Activated T-cell treated with anti-CD3 and anti-CD28 coated beads, Interleukin-2, amount 50 U/mL, for 1 hour (primary cell): ENCODE measurements at places on chromosomes 3 and 15.

GRCh38 chr3:143832433-143832832 lies 15.8 kb downstream of the SLC9A9 start:
- no peak for DNase-seq

- DNase-seq = no peak
Measured at GRCh38 chr3:158091531-158091930, 14.7 kb downstream of the SHOX2 start.

GRCh38 chr3:111864821-111865656 lies 6.0 kb downstream of the PHLDB2 start:
- DNase-seq = no peak

- no peak for DNase-seq
Measured at GRCh38 chr3:4848176-4848825, 130.9 kb upstream of the BHLHE40 start.

- DNase-seq = no peak
Measured at GRCh38 chr3:139762302-139762701, 84.5 kb upstream of the NMNAT3 start.

- no peak for DNase-seq
Measured at GRCh38 chr15:84648539-84648938, 5.5 kb downstream of the WDR73 start.

GRCh38 chr3:153277029-153277428 lies 115.0 kb downstream of the RAP2B start:
- no peak for DNase-seq

- no peak for DNase-seq
Measured at GRCh38 chr3:53083521-53083920, 37.6 kb upstream of the SFMBT1 start.

- peak; percentile 89 for DNase-seq
Measured at GRCh38 chr15:40357723-40358470, at the start of gene DISP2. Gene DISP2, plus strand, starts transcription at chr15:40358219. Its CDS starts 103 bp downstream, at chr15:40358322.

DNA sequence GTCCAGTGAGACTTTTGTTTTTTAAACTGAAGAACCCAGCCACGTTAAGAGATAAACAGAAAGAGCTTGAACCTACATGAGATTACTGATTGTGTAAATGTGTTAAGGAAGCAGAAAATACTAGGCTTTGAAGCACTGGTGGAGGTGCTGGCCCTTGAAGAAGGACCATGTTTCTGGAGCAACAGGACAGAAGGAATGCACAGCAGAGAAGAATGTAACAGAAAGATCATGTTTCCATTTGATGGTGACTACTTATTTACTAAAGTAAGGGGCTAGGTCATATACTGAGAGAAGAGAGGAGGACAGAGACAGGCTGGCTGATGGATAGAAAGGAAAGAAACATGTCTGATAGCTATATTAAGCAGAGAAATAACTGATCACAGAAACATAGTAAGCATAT lies 88.8 kb downstream of the CLASP2 start:
- DNase-seq = no peak

DNA sequence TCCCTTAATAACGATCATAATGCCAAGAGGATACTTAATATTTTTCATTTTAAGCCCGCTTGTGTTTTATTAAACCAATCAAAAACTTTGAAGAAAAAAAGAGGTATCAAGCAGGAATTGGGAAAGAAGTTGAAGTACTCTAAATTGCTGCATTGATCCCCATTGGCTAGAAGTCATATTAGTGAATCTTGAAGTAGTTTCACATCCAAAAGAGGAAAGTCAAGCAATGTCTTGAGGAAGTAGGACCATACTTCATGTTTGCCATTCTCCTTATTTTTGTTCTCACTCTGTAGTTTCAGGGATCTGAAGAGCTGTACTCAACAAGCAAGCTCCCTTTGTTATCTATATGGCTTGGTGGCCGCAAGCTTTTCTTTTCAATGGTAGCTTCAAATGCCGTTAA lies 2.2 kb downstream of the SCAANT1 start:
- no peak for DNase-seq

DNA sequence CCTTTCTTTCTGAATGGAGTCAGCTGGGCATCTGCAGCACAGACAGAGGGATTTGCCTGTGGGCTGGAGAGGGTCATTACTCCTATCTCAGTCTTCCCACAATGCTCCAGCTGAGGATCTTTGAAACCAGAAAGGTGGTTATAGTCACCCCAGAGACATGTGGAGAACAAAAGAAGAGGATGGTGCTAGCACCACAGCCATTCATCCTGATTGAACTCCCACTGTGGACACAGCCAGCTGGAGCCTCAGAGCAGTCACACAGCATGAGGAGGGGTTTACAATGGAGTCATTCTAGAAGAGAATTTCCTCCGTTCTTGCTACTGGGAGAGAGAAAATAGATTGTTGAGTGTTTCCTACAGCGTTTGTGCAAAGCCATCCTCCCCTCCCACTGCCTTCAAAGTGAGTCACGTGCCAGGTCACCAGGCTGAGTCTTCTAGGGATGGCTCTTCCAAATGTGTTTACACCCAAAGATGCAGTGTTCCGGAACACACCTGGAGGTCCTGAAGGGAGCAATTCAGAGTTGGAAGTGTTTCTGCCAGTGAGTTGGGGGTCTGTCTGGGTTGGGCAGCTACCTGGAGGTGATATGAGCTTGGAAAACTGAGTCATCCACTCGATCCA lies 18.9 kb upstream of the GREM1 start:
- no peak for DNase-seq

- DNase-seq = no peak
Measured at GRCh38 chr3:10440684-10441083, 64.7 kb downstream of the ATP2B2 start.

DNA sequence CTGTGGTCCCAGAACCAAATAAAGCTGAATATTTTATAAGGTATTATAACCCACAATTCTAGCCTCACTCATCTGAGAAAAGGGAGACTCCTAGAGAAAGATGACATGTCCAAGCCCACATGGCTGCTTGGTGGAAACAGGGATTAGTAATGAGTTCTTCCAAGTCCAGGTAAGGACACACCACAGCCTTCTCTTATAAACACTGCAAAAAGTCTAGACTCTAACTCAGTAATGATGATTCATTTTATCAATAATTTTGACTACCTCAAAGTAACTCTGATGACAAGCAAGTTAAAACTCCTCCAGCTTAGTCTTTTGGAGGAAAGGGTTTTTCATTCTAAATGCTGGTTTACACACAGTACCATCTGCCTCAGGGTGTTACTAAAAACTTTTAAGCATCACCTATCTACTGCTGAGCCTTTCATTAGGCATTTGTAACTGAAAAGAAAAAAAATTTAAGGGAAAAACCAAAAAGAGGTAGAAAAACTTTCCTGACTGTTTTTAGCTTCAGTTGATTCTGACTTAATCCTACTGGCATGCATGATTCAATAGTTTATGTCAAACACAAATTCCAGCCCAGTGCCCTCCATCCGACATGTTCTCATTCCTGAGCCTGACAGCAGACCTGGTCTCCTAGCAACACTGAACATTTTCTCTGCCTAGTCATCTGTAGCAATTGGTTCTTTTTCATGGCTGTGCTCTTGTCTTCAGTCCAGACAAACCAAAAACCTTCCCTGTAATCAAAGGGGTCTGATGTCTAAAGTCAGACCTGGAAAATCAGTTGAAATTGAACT lies 43.9 kb downstream of the P3H2 start:
- DNase-seq = no peak

DNA sequence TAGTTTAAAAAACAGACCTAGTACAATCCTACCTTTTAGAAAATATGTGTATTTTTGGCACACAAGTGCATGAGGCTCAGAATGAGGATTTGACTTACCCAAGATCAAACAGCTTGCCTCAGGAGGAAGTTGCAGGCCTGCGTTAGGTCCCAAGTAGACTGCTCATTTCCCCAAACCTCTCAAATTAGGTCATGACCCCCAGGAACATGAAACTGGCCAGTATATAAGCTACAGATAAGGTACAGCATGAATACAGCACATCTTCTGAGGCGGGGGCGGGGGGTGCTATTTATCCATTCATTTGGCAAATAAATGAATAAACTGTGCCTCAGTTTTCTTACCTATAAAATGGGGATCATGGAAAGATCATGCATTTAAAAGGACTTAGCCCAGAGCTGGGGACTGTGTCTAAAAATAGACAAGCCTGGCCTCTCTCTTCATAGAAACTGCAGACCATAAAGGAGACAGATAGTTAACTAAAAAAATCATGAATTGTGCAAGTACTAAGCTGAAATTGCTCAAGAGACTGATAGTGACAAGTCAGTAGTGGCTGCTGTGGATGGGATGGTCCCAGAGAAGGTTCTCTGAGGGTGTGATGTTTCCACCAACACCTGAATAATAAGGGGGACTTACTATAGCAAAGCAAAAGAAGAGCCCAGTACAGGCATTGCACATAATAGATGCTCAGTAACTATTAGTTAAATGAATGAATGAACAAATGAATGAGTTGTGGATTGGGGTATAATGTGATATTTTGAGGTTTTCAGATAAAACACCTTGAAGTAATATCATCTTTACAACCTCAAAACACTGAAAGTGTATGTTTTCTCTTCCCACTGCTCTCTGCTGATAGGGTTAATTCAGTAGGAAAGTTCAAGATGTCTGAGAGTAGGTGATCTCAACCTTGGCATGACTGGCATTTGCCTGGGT lies 258.5 kb upstream of the PROK2 start:
- no peak for DNase-seq

DNA sequence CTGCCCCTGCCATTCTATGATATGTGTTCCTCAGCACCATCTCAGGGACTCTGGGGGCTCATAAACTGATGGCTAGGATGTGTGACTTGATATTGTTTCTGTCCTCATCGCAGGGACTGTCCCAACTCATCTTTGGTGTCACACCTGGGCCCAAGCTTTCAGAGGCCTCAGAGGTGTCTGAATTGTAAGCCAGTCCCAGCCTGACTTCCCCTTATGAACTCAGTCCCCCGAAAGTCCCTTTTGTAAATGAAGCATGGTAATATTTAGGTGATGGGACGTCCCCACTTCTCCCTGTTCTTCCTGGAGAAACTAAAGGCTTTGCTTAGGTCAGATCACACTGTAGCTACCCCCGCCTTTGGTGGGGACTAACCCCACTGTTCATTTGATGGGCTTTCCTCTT lies 142.4 kb upstream of the TLE3 start:
- DNase-seq = no peak

- no peak for DNase-seq
Measured at GRCh38 chr3:135556174-135556573, 409.4 kb upstream of the PPP2R3A start.

DNA sequence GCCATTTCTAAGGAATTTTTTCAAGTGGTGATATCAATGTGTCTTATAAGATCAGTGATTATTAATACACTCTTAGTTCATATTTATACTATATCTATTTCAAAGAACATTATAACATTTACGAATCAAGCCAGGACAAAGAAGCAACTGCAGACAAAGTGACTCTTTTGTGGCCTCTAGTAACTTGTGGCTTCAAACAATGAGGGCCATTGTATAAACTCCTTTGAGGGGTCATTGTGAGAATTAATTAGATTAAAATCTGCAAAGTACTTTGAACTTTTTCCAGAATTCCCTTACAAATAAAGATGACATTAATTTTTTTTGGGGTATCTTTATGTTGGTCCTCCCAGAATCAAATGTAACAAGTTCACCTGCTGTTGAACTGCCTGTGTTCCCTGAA lies 12.3 kb upstream of the SLC30A4 start:
- DNase-seq = no peak

DNA sequence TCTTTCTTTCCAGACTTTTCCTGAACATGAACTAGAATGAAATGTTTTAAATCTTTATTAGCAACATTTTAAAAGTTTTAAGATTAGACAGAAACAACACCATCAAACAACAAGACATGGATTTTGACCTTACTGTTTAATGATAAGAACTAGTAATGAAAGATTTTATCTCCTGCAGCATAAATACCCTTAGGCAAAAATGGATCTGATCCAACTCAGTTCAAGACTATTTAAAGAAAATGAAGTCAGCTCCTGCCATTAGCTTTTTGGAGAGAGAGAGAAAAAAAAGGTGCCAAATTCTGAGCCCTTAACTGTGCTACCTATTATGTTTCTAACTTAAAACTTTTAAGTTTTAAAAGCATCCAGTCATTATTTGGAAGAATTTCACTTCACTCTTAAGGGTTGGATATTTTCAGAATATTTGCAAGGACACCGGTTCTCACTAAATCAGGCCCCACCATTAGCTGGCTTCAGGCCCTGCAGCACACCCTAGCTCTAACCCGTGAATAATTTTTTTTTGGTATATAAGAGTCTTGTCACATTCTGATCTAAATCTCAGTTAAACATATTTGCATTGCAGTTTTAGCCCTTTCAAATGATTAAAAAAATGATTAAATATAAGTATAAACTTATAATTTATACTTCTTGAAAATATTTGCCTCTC lies 60.0 kb downstream of the NR1I2 start:
- no peak for DNase-seq

DNA sequence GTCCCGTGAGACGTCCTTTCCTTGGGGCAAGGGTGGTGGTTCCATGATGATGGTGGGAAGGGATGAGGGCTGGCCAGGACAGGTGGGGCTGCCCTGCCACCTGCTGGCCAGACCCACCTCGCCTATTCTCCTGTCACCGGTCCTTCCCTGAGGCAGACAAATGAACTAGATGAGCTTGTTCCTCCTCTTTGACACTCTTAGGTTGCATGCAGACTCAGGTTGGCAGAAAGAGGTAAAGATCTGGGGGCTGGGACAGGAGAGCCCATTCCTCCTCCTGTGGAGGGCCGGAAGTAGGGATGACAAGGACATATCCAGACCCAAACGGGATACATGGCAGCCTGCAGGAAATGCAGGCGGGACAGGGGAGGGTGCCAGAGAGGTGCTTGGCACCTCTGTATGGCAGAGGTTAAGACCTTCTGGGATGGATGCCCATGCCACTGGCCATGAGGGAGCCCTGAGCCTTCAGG lies 38.6 kb downstream of the ACSBG1 start:
- peak; percentile 61 for DNase-seq

DNA sequence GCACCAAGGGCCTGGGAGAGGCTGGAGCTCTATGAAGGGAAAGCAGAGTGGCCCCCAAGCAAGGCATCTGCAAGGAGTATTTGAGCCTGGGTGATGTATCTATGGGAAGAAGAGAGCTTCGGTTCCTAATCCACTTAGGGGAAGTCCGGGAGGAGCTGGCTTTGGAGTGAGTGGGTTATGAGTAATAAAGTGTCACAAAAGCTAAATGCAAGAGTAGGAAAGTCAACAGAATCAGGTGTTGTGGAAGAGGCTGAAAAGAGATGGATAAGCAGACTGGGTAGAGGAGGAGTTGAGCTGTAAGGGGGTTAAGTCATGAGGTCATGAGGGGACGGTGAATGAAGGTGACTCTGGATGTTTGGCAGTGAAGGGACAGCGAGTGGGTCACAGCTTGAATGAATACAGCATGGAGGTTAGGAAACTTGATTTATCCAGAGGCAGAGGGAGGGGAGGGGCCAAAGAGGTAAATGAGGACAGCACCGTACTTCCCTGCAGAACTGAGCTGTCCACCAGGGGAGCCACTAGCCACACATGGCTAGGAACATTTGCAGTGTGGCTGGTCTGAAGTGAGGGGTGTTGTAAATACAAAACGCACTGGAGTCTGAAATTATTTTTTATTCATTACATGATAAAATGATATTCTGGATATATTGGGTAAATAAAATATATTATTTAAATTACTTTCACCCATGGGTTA lies 83.3 kb downstream of the ADCY5 start:
- DNase-seq = no peak

GRCh38 chr15:79952329-79952728 lies 18.7 kb downstream of the BCL2A1 start:
- no peak for DNase-seq

- no peak for DNase-seq
Measured at GRCh38 chr15:39530480-39531342, 50.2 kb upstream of the THBS1 start.

GRCh38 chr3:194582196-194582905 lies 50.9 kb downstream of the TMEM44 start:
- DNase-seq = no peak

GRCh38 chr15:101239724-101240136 lies 12.1 kb downstream of the CHSY1 start:
- no peak for DNase-seq

- DNase-seq = no peak
Measured at GRCh38 chr3:178665747-178666146, 129.5 kb downstream of the KCNMB2 start.
